HepG2 (cell line): ENCODE measurements at places on chromosomes 3 and 15. TPM values are rescaled to one million over a fixed set of nuclear protein-coding genes. Genes with fewer than 3 reads are reported as not detected.

GRCh38 chr3:49805367-49805782, 2.3 kb downstream of the INKA1 start:
- peaks cover 12% of the 10 kb centered on the region; the same call in 2 of the 3 replicates for H3K27me3 ChIP-seq
- no peaks in the 10 kb centered on the region for H3K36me3 ChIP-seq
- H3K4me3 ChIP-seq = no peak overlapping the region
- no peak overlapping the region for H3K27ac ChIP-seq
- DNase-seq = no peak

The FANCD2OS gene
- not detected in 2 replicates for total RNA-seq

DNA sequence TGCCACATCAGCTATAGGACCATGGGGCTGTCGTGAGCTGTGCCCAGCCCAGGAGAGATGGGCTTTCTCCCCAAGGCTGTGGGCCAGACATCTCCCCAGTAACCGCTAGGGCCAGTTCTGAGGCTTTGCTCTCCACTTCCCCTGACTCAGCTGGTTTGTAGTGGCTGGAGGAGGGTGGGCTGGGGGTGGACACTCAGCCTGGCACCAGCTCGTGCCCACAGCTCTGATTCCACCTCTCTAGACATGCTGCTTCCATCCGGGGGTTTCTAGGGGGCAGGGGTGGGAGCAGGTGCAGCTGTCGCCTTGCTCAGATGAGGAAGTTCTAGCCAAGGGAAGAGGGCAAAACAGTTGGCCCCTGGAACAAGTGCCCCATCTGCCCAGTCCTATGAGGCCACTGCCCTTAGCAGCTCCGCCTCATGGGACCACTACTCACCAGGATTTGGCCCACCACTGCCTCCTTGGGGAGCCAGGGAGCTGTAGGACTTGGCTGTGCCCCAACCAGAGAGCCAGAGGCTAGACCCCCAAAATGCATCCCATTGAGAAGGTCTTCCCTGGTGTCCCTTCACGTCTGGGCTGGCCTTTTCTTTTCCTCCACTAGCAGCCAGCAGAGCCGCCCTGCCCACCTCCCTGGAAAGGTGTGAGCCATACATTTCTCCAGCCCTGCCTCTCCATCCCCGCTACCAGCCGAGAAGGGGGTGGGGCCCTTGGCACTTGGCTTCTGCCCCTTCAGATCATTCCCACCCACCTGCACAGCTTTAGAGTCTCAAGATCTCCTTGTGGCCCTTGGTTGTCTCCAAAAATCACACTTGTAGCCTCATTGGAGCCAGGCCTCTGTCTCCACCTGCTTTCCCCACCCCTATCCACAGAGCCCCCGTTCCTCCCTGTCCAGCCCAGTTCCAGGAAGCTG, 9.9 kb downstream of the GLYCTK start:
- H3K4me3 ChIP-seq = no peak overlapping the region
- H3K36me3 ChIP-seq = peaks cover 12% of the 10 kb centered on the region; the same call in 1 of the 3 replicates
- H3K27me3 ChIP-seq = no peaks in the 10 kb centered on the region
- no peak overlapping the region for H3K27ac ChIP-seq
- H3K4me1 ChIP-seq = peaks cover 47% of the 10 kb centered on the region
- DNase-seq = no peak

DNA sequence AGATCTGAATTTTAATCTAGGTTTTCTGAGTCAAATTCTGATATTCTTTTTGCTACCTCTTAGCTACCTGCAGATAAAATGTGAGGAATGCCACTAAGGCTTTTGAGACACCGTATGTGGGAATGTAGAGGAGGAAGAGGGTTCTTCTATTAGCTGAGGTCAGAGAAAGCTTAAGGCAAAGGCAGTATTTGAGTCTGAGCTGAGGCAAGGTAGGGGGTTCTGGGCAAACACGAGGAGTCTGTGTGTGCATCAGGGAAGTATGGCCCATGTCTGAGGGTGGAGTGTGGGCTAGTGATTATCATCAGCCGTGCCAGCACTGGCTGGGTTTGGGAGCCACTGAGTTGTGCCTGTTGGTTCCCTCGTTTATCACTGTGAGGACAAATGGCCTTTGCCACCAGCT, 181.1 kb downstream of the SOX2 start:
- no peaks in the 10 kb centered on the region for H3K4me1 ChIP-seq
- H3K4me3 ChIP-seq = no peak overlapping the region
- no peak overlapping the region for H3K27ac ChIP-seq
- H3K36me3 ChIP-seq = no peaks in the 10 kb centered on the region
- no peak for DNase-seq
- no peaks in the 10 kb centered on the region for H3K27me3 ChIP-seq

- no peak overlapping the region for H3K27ac ChIP-seq
- no peaks in the 10 kb centered on the region for H3K36me3 ChIP-seq
- no peak overlapping the region for H3K4me3 ChIP-seq
- no peak for DNase-seq
- H3K4me1 ChIP-seq = no peaks in the 10 kb centered on the region
These were observed 196.4 kb downstream of the VGLL3 start for GRCh38 chr3:86794361-86795065.

DNA sequence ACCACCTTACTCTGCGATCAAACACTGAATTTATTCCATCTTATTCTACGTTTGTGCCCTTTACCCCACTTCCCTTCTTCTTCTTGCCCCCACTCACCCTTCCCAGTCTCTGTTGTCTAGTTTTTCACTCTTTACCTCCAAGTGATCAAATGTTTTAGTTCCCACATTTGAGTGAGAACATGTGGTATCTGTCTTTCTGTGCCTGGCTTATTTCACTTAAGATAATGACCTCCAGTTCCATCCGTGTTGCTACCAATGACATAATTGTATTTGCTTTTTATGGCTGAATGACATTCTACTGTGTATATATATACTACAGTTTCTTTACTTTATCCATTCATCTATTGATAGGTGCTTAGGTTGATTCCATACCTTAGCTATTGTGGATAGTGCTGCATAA, 78.8 kb downstream of the PDCD6IP start:
- H3K27me3 ChIP-seq = no peaks in the 10 kb centered on the region
- H3K4me1 ChIP-seq = no peaks in the 10 kb centered on the region
- DNase-seq = no peak
- H3K36me3 ChIP-seq = no peaks in the 10 kb centered on the region

The GRK7 gene
- not detected in 2 replicates for total RNA-seq
